ENCODE measurements at places on chromosomes 13 and 19.

DNA sequence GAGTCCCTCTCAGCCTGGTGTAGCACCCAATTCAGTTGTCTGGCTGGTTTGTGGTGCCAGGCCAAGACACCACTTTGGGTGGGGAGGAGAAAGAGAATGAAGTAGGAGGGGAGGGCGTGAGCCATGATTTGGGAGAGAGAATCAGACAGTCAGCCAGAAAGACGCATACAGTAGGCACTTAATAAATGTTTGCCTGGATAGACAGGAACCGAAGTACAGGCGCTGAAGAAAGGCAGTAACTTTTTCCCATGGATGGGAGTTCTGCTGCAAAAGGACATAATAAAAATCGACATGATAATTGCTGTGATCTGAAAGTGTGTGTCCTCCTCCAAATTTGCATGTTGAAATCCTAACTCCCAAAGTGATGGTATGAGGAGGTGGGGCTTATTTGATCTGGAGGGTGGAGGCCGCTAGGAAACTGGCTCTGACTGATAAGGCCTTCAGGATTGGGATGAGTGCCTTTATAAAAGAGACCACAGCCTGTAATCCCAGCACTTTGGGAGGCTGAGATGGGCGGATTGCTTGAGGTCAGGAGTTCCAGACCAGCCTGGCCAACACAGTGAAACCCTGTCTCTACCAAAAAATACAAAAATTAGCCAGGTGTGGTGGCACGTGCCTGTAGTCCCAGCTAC, 38.4 kb upstream of the PDCD5 start:
- no peaks in the 10 kb centered on the region for H3K36me3 ChIP-seq
- H3K27ac ChIP-seq = no peak overlapping the region
- H3K27me3 ChIP-seq = no peaks in the 10 kb centered on the region
- H3K4me3 ChIP-seq = no peak overlapping the region
- H3K4me1 ChIP-seq = no peaks in the 10 kb centered on the region

- peak overlapping the region; percentile 87 for H3K27ac ChIP-seq
- peak; percentile 90 for DNase-seq
- no peaks in the 10 kb centered on the region for H3K27me3 ChIP-seq
- peak overlapping the region; percentile 23 for H3K4me3 ChIP-seq
These were observed 12.4 kb downstream of the ZNF444 start for GRCh38 chr19:56153507-56153906.

GRCh38 chr13:19083340-19083739, 98.3 kb downstream of the TUBA3C start:
- peaks cover 8% of the 10 kb centered on the region for H3K36me3 ChIP-seq
- H3K27ac ChIP-seq = no peak overlapping the region
- DNase-seq = no peak
- H3K4me3 ChIP-seq = no peak overlapping the region
- no peaks in the 10 kb centered on the region for H3K27me3 ChIP-seq

GRCh38 chr13:35917252-35917941, 213.8 kb downstream of the DCLK1 start:
- H3K4me3 ChIP-seq = no peak overlapping the region
- peak overlapping the region; percentile 35 for H3K27ac ChIP-seq
- H3K27me3 ChIP-seq = no peaks in the 10 kb centered on the region
- peak; percentile 55 for DNase-seq
- H3K36me3 ChIP-seq = no peaks in the 10 kb centered on the region

- no peaks in the 10 kb centered on the region for H3K27me3 ChIP-seq
- no peak overlapping the region for H3K27ac ChIP-seq
- no peaks in the 10 kb centered on the region for H3K36me3 ChIP-seq
- H3K4me1 ChIP-seq = no peaks in the 10 kb centered on the region
These were observed 1306.0 kb upstream of the SLC10A2 start for GRCh38 chr13:104372095-104372655.

DNA sequence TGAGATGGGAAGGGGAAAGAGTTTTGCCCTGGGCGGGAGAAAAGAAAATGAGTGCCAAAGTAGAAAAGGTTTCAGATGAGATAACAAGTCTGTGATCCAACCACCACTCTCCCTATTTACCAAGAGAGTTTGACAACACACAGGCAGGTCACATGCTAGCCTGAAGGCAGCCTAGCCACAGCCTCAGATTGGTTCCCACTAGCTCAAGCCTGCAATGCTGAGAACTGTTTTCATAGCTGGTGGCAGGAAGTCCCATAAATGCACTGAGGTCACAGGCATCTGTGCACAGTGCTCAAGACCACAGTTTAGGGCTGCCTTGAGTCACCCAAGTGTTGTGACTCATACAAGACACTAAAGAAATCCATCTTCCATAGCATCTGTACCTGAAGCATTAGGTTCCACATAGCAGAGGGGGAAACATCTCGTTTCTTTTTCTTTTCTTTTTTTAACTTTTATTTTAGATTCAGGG, 18.5 kb upstream of the POP4 start:
- no peaks in the 10 kb centered on the region for H3K36me3 ChIP-seq
- no peak for DNase-seq
- H3K27me3 ChIP-seq = no peaks in the 10 kb centered on the region
- H3K27ac ChIP-seq = no peak overlapping the region

GRCh38 chr19:16338470-16339360, 14.1 kb downstream of the KLF2 start:
- DNase-seq = peak; percentile 40
- H3K27ac ChIP-seq = no peak overlapping the region
- peaks cover 7% of the 10 kb centered on the region for H3K4me1 ChIP-seq
- no peaks in the 10 kb centered on the region for H3K36me3 ChIP-seq
- H3K4me3 ChIP-seq = no peak overlapping the region

GRCh38 chr19:10551698-10552301, 8.1 kb downstream of the ATG4D start:
- no peaks in the 10 kb centered on the region for H3K4me1 ChIP-seq
- H3K36me3 ChIP-seq = peaks cover 16% of the 10 kb centered on the region
- no peak overlapping the region for H3K4me3 ChIP-seq
- peak; percentile 69 for DNase-seq

DNA sequence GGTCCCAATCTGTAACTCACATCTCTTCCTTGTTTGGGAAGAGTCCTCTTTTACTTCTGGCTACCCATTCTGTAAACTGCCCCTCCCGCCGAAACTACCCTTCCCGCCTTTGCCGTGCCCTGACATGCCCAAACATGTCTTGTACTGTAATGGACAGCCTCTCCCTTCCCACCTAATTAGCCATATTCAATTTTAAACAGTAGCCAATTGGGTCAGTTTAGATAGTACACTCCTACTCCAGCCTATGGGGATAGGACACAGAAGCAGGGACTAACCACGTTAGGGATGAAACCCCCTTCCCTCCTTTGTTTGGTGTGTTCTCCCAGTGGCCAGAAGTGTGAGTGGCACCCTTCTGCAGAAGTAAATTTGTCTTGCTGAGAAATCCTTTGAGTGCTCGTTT, 34.2 kb downstream of the SACS start:
- H3K4me1 ChIP-seq = peaks cover 2% of the 10 kb centered on the region
- no peak overlapping the region for H3K4me3 ChIP-seq
- no peak overlapping the region for H3K27ac ChIP-seq
- no peaks in the 10 kb centered on the region for H3K27me3 ChIP-seq
- H3K36me3 ChIP-seq = peaks cover 6% of the 10 kb centered on the region
- DNase-seq = no peak

Data from GM23338 (cell line).